ENCODE measurements at places on chromosomes 16 and 17. TPM values are rescaled to one million over a fixed set of nuclear protein-coding genes. Genes with fewer than 3 reads are reported as not detected.

GRCh38 chr17:75067856-75068255 is 19.9 kb upstream of the SLC16A5 start:
- no peak for DNase-seq

GRCh38 chr17:36024106-36024869 is 6.5 kb upstream of the CCL23 start:
- DNase-seq, result no peak

DNA sequence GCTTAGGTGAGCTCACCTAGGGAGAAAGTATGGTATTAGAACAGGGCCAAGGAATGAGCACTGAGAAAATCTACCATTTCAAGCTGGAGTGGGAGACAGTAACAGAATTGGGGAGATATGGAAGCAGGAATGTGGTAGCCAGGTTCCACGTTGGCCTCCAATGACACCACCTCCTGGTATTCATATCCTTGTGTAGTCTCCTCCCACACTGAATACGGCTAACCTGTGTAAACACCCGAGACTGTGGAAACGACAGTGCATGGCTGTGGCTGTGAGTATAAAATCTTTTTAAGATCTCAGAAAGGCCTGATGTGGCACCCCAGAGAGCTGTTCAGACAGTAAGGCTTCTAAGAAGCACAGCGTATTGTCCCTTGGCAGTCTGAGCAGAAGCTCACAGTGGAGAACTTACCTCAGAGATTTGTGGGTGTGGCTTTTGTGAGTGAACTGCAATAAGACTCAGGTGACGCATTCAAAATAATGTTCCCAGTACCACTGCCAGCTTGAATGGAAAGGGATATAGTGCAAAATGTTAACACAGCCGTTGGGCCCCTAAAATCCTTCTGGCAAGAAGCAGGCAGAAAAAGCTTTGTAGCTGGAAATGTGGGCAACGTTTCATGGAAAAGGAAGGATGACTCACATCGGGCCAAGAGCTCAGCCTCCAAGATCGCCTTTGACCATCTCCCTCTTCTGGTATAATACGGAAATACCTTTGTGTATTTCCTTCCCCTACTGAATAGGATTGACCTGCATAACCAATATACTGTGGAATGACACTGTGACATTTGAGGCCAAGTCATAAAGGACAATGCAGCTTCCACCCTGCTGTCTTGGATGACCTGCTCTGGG is 14.4 kb downstream of the SDR42E1 start:
- no peak for DNase-seq

GRCh38 chr17:83203073-83203471 is 123.7 kb downstream of the METRNL start:
- DNase-seq, result no peak

DNA sequence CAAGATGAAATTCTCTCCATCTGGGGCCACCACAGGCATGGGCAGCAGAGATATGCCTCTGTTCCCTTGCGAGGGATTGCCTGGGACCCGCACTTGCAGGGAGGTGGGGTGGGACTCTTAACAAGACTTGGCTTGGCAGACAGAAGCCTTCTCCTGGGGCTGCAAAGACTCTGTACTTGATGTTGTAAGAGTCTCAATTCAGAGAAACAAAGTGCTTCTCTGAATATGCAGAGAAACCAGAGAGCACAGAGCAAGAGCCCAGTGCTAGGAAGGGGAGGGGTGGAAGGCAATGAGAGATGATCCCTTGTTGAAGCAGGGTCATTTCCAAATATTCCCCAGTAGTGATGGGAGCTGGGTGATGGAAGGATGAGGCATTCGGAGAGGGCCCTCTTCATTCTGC is 2.2 kb downstream of the MMP28 start:
- DNase-seq, result no peak

- no peak for DNase-seq
Observed at GRCh38 chr16:18018376-18018775, 318.2 kb downstream of the NPIPA8 start.

- DNase-seq, result no peak
Observed at GRCh38 chr16:19688396-19689024, 29.5 kb downstream of the KNOP1 start.

GRCh38 chr17:50603340-50603739 is 31.3 kb upstream of the ABCC3 start:
- DNase-seq, result no peak

Gene KIF1C
- total RNA-seq, result 123 TPM

Gene MT1H
- not detected for total RNA-seq

Gene PDILT
- not detected for total RNA-seq

Gene UMOD
- total RNA-seq, result not detected
